Motor neuron (in vitro differentiated cells): ENCODE measurements at places on chromosomes 7 and 10. TPM values are rescaled to one million over a fixed set of nuclear protein-coding genes. Genes with fewer than 3 reads are reported as not detected.

GRCh38 chr7:29231671-29232232 lies 37.2 kb downstream of the CHN2 start:
- ATAC-seq, result no peak

Gene FRAT1
- total RNA-seq, result 3.0 and 3.3 TPM in 2 replicates

Gene CDC14C
- total RNA-seq, result 0.20 TPM in 1 of 2 replicates, not detected in the other

DNA sequence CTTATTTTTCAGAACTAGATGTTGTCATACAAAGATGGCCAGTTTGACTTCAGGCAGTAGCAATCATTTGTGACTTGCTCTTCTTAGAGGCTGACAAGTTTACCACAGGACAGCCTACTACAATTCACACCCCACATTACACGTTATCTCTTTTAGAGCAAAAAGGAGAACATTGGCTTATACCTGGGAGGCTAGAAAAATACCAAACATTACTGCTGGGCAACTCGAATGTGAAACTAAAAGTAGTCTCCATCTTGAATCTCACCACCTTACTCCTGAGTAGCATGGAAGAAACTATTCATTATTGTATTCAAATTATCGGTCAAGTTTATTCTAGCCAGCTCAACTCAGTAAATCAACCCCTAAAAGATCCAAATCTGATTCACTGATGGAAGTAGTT lies 90.7 kb upstream of the TMEM26 start:
- no peak for ATAC-seq

DNA sequence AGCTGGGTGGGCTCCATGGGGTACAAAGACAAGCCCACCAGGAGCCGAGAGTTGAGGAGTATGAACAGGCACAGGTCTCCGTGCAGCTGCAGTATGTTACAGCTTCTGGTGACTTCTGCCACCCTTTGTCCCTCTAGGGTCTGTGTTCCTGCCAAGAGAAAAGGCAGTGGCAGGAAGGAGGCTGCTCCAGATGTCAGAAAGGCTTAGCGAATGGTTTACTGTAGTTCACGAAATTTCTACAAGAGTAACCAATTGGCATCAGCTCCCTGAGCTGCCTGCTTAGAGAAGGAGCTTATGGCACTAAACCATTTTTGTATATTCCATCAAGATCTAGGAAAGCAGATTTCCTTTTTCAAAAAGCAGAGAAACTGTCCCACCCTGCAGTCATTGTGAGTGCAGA lies 48.2 kb upstream of the TMEM72 start:
- ATAC-seq, result no peak

DNA sequence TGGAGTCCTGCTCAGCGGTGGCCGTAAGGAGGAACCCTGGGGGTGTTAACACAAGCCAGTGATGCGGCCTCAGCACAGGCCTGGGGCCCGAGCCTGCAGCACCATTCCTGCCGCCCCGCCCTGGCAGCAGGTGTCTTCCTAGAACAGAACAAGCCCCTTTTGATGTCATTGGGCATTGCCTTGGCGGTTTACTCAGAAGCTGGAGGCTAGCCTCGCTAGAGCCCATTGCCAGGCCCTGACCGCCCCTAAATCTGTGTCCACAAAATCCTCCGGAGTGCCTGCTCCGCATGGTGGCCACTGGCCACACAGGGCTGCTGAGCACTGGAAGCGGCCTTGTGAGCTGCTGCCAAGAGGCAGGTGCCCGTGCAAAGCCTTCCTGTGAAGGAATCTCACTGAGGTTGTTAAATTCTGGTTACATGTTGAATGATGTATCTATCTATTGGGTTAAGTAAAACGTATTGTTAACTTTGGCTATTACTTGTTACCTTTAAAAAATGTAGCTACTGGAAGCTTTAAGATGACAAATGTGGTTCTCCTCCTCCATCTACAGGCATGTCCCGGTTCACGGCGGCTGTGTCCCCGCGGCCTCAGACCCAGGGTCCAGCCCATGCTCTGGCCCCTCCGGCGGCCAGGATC lies 1.2 kb upstream of the INPP5A start:
- no peak for ATAC-seq

- no peak for ATAC-seq
Observed at GRCh38 chr10:101007099-101007711, 7.6 kb downstream of the LZTS2 start.

- no peak for ATAC-seq
Observed at GRCh38 chr10:124716369-124716768, 27.8 kb downstream of the FAM53B start.

DNA sequence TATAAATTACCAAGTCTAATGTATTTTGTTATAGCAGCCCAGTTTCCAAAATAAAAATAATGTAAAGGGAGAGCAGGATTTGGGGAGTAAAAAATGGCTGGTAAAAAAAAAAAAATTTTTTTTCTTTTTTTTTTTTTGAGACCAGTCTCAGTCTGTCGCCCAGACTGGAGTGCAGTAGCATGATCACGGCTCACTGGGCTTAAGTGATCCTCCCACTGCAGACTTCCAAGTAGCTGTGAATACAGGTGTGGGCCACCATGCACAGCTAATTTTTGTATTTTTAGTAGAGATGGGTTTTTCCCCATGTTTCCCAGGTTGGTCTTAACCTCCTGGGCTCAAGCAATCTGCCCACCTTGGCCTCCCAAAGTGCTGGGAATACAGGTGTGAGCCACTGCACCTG lies 4.8 kb upstream of the LSM8 start:
- ATAC-seq, result no peak

Gene FOXP2
- total RNA-seq, result 6.5 and 7.3 TPM in 2 replicates

DNA sequence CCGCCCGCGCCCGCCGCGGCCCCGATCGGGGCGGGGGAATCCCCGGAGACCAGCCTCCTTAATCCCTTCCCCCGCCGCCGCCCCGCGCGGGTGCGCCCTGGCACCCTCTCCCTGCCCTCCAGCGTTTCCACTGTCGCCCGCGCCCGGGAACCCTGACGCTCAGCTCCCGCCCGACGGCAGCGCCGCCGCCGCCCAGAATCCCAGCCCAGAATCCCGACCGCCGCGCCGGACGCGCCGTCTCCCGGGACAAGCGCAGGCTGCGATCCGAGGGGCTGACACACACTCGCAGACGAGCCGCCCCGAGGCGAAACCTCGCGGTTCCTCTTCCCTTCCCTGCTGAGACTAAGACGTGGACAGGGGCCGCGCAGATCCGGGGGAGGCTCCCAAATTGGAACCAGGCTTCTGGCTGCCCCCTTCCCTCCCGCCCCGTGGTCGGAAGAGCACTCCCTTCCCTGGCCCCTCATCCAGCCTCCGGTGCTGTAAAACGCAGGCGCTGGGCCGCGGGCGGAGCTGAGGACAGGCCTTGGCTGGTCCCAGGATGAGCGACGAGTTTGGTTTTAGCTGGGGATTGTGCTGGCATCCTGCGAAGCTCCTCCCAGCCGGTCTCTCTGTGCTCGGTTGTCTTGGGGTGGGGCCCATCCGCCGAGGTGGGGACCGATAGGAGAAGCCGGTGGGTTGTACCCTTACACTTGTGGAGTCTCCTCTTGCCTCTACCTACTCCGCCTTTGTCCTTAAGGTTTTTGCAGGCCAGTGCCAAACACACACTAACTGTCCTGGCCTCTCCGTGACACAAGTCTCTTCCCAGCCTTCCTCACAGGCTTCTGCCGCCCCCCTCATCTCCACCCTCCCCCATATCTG lies 1.1 kb downstream of the MARVELD1 start:
- ATAC-seq, result peak; percentile 59

GRCh38 chr7:72268090-72268489 lies 144.0 kb downstream of the CALN1 start:
- no peak for ATAC-seq

Gene GLCCI1
- 23.2 and 25.7 TPM in 2 replicates for total RNA-seq

GRCh38 chr7:149228831-149229471 lies 10.5 kb upstream of the ZNF212 start:
- no peak for ATAC-seq

Gene ZNF107
- 4.0 and 4.1 TPM in 2 replicates for total RNA-seq

GRCh38 chr10:63456437-63457210 lies 9.2 kb downstream of the JMJD1C start:
- ATAC-seq, result peak; percentile 20

Gene LRRD1
- total RNA-seq, result 0.10 and 0.16 TPM in 2 replicates

Gene IDE
- total RNA-seq, result 9.7 and 11.7 TPM in 2 replicates

DNA sequence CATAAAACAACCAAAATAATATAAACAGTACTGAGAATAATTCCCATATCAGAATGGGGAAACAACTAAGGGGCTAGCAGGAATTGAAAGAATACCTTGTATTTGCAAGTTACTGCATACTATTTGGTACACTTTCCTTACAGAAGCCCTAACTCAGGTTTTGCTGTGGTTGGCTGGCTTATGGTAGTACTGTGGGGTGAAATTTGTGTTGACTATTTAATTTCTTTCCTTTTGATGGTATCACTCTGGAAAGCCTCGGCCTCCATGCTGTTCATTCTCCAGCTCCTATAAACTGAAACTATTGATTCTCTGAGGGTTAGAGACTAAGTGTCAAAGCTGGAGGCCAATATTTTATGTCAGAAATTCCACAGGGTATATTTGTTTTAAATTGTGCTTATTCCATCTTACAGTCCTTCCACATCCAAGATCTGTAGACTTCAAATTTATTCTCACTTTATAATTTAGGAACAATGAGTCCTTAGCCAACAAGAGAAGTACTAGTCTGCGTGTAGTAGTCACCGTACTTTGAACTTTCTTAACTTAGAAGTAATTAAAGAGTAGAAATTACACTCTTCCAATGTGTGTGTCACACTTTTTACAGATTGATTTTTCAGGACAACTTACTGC lies 13.4 kb downstream of the SKIDA1 start:
- ATAC-seq, result no peak

Gene MYL10
- total RNA-seq, result not detected in 2 replicates

- ATAC-seq, result no peak
Observed at GRCh38 chr7:158123753-158124152, 463.9 kb downstream of the PTPRN2 start.

Gene SPAM1
- total RNA-seq, result not detected in 2 replicates

Gene LRRN3
- total RNA-seq, result 7.5 and 8.0 TPM in 2 replicates

Gene TRIM4
- total RNA-seq, result 10.1 and 13.5 TPM in 2 replicates

DNA sequence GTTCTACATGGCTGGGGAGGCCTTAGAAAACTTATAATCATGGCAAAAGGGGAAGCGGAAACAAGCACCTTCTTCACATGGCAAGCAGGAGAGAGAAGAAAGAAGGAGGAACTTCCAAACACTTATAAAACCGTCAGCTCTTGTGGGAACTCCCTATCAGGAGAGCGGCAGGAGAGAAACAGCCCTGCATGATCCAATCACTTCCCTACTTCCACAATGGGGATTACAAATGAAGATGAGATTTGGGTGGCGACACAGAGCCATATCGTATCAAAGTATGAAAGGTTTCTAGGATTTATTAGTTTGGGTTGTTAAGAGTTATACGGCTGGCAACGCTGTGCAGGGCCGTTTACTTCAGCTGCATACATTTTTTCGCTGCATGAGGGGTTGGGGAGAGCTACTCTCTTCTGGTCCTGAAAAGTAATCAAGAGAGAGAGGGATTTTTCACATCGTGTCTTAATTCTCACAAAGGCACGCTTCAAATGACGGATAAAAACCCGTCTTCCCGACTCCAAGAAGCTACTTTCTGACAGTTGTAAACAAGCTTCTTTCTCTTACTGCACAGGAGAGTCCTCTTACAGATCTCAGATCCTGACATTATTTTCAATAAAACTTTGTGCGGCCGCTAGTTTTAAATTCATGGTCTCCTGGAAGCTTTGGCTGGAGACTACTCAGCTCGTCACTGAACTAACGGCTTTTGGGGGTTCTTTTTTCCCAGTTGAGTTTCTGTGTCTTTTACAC lies 751 bp upstream of the GTPBP10 start:
- ATAC-seq, result peak; percentile 37

DNA sequence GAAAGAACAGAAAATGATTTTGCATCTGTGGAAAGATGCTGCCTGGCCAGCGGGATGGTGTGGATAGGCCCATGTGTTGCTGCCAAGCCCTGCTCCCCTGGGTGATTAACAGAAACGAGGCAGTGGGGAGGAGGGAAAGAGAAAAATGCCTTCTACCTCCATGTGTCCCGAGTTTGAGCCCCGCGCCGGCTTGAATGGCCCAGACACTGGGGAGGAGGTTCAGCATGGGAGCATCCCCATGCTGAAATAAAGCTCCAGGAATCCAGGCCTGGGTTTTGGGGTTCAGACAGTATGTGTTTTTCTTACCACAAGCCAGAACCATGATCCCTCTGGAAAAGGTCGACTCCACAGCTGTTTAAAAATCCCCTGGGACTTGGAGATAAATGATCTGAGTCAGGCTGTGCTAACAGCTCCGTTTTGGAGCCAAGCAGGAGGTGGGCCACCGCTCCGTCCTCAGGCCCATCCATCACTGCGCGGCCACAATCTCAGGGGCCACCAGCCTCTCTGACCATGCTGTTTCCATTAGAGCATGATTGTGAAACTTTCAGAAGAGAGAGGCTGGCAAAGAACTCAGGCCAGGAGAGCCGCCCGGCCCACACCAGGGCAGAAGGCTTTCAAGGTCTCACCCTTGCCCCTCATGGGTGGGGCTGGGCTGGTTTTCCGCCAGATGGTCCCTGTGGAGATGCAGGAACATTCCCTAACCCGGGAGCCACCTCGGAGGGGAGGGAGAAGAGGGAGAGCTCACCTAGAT lies 299.7 kb downstream of the ZEB1 start:
- ATAC-seq, result no peak

Gene NEURL1
- 9.5 and 11.7 TPM in 2 replicates for total RNA-seq

- no peak for ATAC-seq
Observed at GRCh38 chr10:27680691-27681605, 64.7 kb downstream of the MKX start.

- no peak for ATAC-seq
Observed at GRCh38 chr7:44067064-44067951, 1.9 kb upstream of the PGAM2 start.

DNA sequence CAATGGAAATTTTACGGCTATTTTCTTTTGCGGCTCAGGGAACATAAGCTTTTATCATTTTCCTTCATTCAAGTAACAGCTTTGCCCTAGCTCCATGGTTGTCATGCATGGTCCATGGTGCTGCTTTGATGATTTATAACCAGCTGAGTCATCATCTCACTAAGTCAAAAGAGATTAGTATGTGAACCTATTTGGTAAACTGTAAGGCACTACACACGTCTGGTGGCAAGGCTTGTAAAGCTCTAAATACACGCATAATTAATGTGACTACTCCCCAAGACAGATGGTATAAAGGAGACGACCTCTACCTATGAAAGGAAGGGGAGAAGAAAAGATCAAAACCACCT lies 340.2 kb downstream of the KCNMA1 start:
- peak; percentile 96 for ATAC-seq

DNA sequence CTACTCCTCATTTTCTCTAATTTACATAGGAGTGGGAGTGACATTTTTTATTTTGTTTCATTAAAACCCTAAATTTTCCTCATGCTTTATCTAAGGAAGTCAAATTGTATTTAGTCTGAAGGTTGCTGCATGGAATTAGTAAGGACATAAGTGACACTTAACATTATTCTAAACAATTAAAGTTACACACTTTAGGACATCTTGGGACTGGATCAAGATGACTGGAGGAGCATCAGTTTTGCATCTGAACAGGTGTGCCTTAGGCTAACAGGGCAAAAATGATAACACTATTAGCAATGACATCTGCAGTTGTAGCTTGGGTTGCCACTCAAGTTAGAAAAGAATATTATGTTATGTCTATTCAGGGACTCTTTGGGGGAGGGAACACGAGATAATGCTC lies 199.4 kb downstream of the HDAC9 start:
- ATAC-seq, result no peak

Gene GRM8
- 4.0 and 5.7 TPM in 2 replicates for total RNA-seq
